Aorta (tissue), 5 donors: ENCODE measurements at places on chromosomes 5 and 9. TPM values are rescaled to one million over a fixed set of nuclear protein-coding genes. Genes with fewer than 3 reads are reported as not detected.

DNA sequence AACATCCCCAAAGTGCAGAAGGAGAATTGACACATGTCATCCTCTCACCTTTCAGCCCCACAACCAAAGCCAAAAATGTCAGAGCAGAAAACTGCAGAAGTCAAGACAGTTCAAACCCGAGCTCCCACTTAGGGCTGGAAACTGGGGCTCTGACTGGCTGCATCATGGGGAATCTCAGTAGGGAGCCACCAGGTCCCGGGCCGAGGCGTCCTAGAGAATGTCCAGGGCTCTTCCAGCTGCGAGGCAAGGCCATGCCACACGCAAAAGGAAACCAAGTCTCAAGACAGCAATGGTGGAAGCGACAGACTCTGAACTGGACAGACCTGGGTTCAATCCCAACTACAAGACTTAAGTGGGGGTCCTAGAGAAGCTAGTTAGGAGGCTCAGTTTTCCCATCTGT, 13.8 kb downstream of the SH3PXD2B start:
- no peaks in the 10 kb centered on the region for H3K4me1 ChIP-seq
- H3K27ac ChIP-seq, result no peak overlapping the region
- H3K4me3 ChIP-seq, result no peak overlapping the region
- no peaks in the 10 kb centered on the region for H3K36me3 ChIP-seq
- no peak for DNase-seq

Gene SPAG8
- polyA plus RNA-seq, result not detected

Gene SPATA31C1
- not detected for polyA plus RNA-seq

DNA sequence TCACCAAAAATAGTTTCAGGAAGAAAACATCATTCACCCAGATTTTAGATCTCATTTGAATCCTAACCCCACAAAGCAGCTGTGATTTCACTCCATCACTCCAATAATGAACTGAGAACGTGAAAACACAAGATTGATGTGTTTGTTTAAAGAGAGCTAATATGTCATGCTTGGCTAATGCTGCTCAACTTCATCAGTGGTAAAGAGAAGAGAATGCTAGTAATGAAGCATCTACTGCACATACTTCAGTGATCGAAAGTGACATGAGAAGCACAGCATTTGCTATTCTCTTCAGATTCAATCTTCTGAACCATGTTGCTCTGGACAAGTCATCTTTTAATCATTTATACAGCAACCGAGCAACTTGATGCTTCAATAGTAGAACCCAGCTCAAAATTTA, 874.7 kb downstream of the EFNA5 start:
- no peaks in the 10 kb centered on the region for H3K36me3 ChIP-seq
- no peak overlapping the region for H3K4me3 ChIP-seq
- no peak for DNase-seq

DNA sequence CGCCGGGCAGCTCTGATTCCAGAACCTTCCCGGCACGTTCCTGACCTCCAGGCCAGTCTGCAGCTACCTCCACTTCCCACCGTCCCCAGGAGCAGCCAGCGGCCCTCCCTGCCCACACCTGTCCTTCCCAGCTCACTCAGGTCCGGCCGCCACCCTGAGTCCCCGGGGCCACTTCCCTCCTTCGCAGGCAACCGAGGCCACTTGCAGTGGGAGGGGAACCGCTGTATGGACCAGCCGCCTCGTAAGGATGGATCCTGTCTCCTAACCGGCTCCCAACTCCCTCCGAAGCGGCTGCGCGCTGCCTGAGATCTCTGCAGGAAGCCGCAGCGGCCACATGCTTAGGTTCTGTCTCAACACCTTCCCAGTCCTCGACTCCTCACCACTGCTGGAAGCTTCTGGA, 7.5 kb downstream of the TMEM250 start:
- no peak overlapping the region for H3K27ac ChIP-seq
- H3K4me3 ChIP-seq, result no peak overlapping the region
- H3K27me3 ChIP-seq, result no peaks in the 10 kb centered on the region
- no peaks in the 10 kb centered on the region for H3K4me1 ChIP-seq
- H3K36me3 ChIP-seq, result no peaks in the 10 kb centered on the region
- DNase-seq, result no peak

GRCh38 chr5:103391659-103392058, 133.1 kb downstream of the MACIR start:
- no peak overlapping the region for H3K4me3 ChIP-seq
- H3K27ac ChIP-seq, result no peak overlapping the region
- H3K36me3 ChIP-seq, result no peaks in the 10 kb centered on the region
- DNase-seq, result no peak
- H3K27me3 ChIP-seq, result no peaks in the 10 kb centered on the region
- no peaks in the 10 kb centered on the region for H3K4me1 ChIP-seq
